ENCODE measurements at places on chromosomes 11 and 22. TPM values are rescaled to one million over a fixed set of nuclear protein-coding genes. Genes with fewer than 3 reads are reported as not detected.

GRCh38 chr11:71251151-71251721 is 1.1 kb downstream of the SHANK2 start:
- peaks cover 37% of the 10 kb centered on the region for H3K4me1 ChIP-seq
- no peaks in the 10 kb centered on the region for H3K36me3 ChIP-seq
- no peak for DNase-seq
- peak overlapping the region; percentile 57 for H3K4me3 ChIP-seq
- no peak overlapping the region for H3K27ac ChIP-seq
- peaks cover 100% of the 10 kb centered on the region for H3K27me3 ChIP-seq

GRCh38 chr11:134597452-134597851 is 185.4 kb upstream of the B3GAT1 start:
- no peak for DNase-seq
- peaks cover 67% of the 10 kb centered on the region for H3K27me3 ChIP-seq
- no peaks in the 10 kb centered on the region for H3K36me3 ChIP-seq
- H3K4me1 ChIP-seq = no peaks in the 10 kb centered on the region
- H3K27ac ChIP-seq = no peak overlapping the region

GRCh38 chr11:67311051-67311555 is 7.8 kb downstream of the SSH3 start:
- H3K36me3 ChIP-seq = peaks cover 15% of the 10 kb centered on the region
- no peak overlapping the region for H3K4me3 ChIP-seq
- no peak for DNase-seq
- no peaks in the 10 kb centered on the region for H3K27me3 ChIP-seq
- H3K4me1 ChIP-seq = no peaks in the 10 kb centered on the region
- H3K27ac ChIP-seq = no peak overlapping the region

- H3K27me3 ChIP-seq = no peaks in the 10 kb centered on the region
- peaks cover 23% of the 10 kb centered on the region for H3K36me3 ChIP-seq
These were observed 58.6 kb downstream of the BRD1 start for GRCh38 chr22:49768951-49769690.

PTGDR2 gene
- 2.3 TPM for total RNA-seq

- no peaks in the 10 kb centered on the region for H3K36me3 ChIP-seq
- no peak overlapping the region for H3K27ac ChIP-seq
- H3K4me1 ChIP-seq = no peaks in the 10 kb centered on the region
- no peak overlapping the region for H3K4me3 ChIP-seq
- DNase-seq = no peak
- H3K27me3 ChIP-seq = peaks cover 14% of the 10 kb centered on the region
These were observed 109.6 kb upstream of the POU2AF2 start for GRCh38 chr11:111135778-111136570.

- H3K27me3 ChIP-seq = peaks cover 36% of the 10 kb centered on the region
- no peaks in the 10 kb centered on the region for H3K36me3 ChIP-seq
- peaks cover 15% of the 10 kb centered on the region for H3K4me1 ChIP-seq
- H3K27ac ChIP-seq = no peak overlapping the region
- DNase-seq = no peak
These were observed 33.8 kb upstream of the WNT11 start for GRCh38 chr11:76240161-76240540.

SLC29A2 gene
- total RNA-seq = 14.6 TPM

Data from left ventricle myocardium inferior (tissue), 1 donor.